PC-3 (cell line): ENCODE measurements at places on chromosomes 1 and 21. TPM values are rescaled to one million over a fixed set of nuclear protein-coding genes. Genes with fewer than 3 reads are reported as not detected.

Gene NECTIN4
- total RNA-seq: 6.8 and 7.0 TPM in 2 replicates

Gene SETD4
- 12.5 and 17.0 TPM in 2 replicates for total RNA-seq

Gene KHDRBS1
- 86.7 and 114 TPM in 2 replicates for total RNA-seq

Gene INSRR
- not detected in 2 replicates for total RNA-seq

Gene FCRL5
- total RNA-seq: not detected in 2 replicates

Gene BTBD19
- 0.58 and 4.3 TPM in 2 replicates for total RNA-seq

Gene CFAP141
- not detected in 2 replicates for total RNA-seq

Gene SPRR2E
- not detected in 2 replicates for total RNA-seq

Gene WDR47
- total RNA-seq: 6.2 and 7.7 TPM in 2 replicates

Gene LRRC53
- not detected in 2 replicates for total RNA-seq

Gene NEGR1
- total RNA-seq: 1.7 and 3.4 TPM in 2 replicates

Gene SLAMF9
- 5.9 and 8.7 TPM in 2 replicates for total RNA-seq

Gene SPATA21
- total RNA-seq: not detected in 2 replicates

Gene MPZ
- total RNA-seq: 0.18 TPM in 1 of 2 replicates, not detected in the other

Gene CFHR1
- not detected in 2 replicates for total RNA-seq

Gene OR2L2
- total RNA-seq: 0.06 TPM in 1 of 2 replicates, not detected in the other

Gene EXO1
- 41.3 and 53.6 TPM in 2 replicates for total RNA-seq

Gene TMPRSS15
- 0.12 TPM in 1 of 2 replicates, not detected in the other for total RNA-seq

Gene PLA2G5
- not detected in 2 replicates for total RNA-seq

Gene LCE6A
- total RNA-seq: not detected in 2 replicates

Gene REN
- 2.7 and 3.1 TPM in 2 replicates for total RNA-seq

Gene STMN1
- 177 and 206 TPM in 2 replicates for total RNA-seq

Gene HUNK
- not detected in 2 replicates for total RNA-seq

Gene LRRIQ3
- 0.23 and 0.95 TPM in 2 replicates for total RNA-seq

Gene SLAMF7
- total RNA-seq: 0.15 and 0.46 TPM in 2 replicates

Gene TEX38
- not detected in 2 replicates for total RNA-seq

Gene TFAP2E
- 0.26 and 1.4 TPM in 2 replicates for total RNA-seq

Gene FCGR3A
- total RNA-seq: not detected in 2 replicates

Gene DYNLT5
- total RNA-seq: not detected in 2 replicates

Gene CD1D
- not detected in 2 replicates for total RNA-seq

Gene OVAAL
- total RNA-seq: not detected in 2 replicates

Gene PDE9A
- total RNA-seq: 0.33 and 1.3 TPM in 2 replicates

Gene LCE3E
- total RNA-seq: not detected in 2 replicates

Gene ST6GALNAC3
- not detected in 2 replicates for total RNA-seq

Gene C8A
- total RNA-seq: not detected in 2 replicates

Gene GSTM2
- total RNA-seq: 29.0 and 38.6 TPM in 2 replicates

Gene RPTN
- not detected in 2 replicates for total RNA-seq

Gene TTLL7
- 3.8 and 6.8 TPM in 2 replicates for total RNA-seq

Gene S100A8
- 0.29 TPM in 1 of 2 replicates, not detected in the other for total RNA-seq

Gene TRABD2B
- total RNA-seq: 0.44 and 0.63 TPM in 2 replicates

Gene USP24
- 29.1 and 38.5 TPM in 2 replicates for total RNA-seq

Gene TMEM269
- total RNA-seq: 0.11 TPM in 1 of 2 replicates, not detected in the other

Gene LHX8
- not detected in 2 replicates for total RNA-seq

Gene CLCA4
- total RNA-seq: not detected in 2 replicates

Gene CLCA2
- 0.17 and 0.22 TPM in 2 replicates for total RNA-seq

Gene KCNA2
- not detected in 2 replicates for total RNA-seq

Gene SLC44A5
- not detected in 2 replicates for total RNA-seq

Gene SERTAD4
- 2.6 and 4.5 TPM in 2 replicates for total RNA-seq

Gene OSCP1
- total RNA-seq: 3.8 and 7.3 TPM in 2 replicates

Gene KAZN
- 2.0 and 2.5 TPM in 2 replicates for total RNA-seq

Gene YTHDF2
- total RNA-seq: 49.8 and 55.0 TPM in 2 replicates

Gene TINAGL1
- 176 and 217 TPM in 2 replicates for total RNA-seq

Gene NBPF20
- 4.5 and 5.2 TPM in 2 replicates for total RNA-seq

Gene COL9A2
- total RNA-seq: 4.4 and 7.0 TPM in 2 replicates
